ENCODE measurements at places on chromosomes 6 and 20.

GRCh38 chr20:64230461-64231145 lies 24.9 kb upstream of the PCMTD2 start:
- no peak for DNase-seq

- DNase-seq: no peak
Measured at GRCh38 chr6:61622601-61623000, 663.4 kb downstream of the KHDRBS2 start.

- no peak for DNase-seq
Measured at GRCh38 chr20:61220131-61220530, 31.9 kb upstream of the CDH4 start.

DNA sequence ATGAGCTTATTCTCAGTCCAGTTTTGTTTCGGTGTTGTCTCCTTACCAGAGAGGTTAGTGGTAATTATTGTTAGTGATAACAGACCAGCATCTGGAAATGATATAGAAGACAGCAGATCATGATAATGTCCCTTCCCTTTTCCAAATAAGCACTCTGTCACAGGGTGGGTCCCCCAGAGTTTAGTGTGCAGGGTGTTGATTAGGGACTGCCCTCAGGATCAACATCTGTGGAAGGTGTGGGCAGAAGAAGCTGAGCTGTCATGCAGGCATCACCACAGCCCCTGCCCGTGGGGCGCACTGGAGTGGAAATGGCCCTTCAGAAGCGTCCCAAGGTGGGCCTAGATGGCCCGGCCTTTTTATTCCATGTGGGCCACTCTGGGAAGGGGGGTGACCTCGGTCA lies 67.6 kb upstream of the DTNBP1 start:
- DNase-seq: no peak

DNA sequence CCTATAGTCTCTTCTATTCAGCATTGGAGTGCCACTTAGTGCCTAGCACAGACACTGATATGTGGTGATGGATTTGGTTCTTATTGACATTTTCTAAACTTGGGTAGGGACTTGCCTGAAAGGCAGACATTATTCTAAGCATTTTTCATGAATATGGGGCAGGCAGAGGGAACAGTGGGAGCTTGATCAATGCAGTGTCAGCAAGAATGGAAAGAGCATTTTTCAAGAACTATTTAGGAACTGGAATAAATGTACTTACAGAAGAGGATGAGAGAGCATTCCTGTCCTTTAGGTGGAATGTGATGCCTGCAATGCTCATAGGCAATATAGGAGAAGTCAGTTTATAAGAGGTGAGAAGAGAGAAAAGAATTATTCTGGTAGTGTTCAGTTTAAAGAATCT lies 26.2 kb downstream of the DEFB114 start:
- no peak for DNase-seq

DNA sequence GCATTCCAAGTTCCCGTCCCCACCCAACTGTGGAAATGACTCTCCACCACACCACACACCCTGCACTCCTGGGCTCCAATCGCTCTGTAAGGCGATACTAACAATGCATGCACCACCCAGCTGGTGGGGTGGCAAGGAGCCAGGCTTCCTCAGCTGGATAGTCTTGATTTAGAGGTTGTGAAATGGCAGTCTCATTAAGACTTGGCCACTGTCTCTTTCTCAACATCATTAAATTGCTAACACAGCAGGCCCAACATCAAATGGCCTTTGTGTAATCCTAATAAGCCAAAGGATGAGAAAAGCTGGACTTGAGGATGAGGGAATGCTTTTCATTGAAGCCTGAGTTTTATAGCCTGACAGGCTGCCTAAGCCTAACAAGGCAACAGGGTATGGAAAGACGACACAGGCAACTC lies 223.7 kb downstream of the GMDS start:
- DNase-seq: no peak

GRCh38 chr6:165627366-165627765 lies 35.7 kb downstream of the PDE10A start:
- no peak for DNase-seq

DNA sequence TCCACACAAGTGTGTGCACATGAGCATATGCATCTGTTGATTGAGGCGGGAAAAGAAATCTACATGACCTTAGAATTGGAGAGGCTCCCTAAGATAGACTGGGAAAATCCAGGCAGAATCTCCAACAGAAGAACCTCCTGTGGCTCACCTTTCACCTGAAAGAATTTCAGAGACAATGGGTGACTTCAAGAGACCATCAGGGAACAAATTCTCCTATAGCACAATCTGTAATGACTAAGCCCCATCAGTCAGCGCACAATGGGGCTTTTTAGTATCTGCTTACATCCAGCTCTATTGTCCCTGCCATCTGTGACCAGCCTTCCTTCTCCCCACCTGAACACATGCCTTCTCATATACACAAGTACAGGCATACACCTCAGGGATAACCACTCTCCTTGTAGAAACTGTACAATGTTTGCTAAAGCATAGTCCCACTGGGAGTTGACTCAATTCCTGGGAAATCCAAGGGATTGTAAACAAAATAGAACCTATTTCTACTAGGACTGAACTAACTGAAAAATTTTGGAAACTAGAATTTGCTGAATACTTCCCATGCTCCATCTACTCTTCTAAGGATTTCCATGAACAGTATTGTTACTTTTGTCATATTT lies 150.8 kb upstream of the STXBP5 start:
- DNase-seq: no peak

- no peak for DNase-seq
Measured at GRCh38 chr20:13013411-13013810, 4.6 kb downstream of the SPTLC3 start.

DNA sequence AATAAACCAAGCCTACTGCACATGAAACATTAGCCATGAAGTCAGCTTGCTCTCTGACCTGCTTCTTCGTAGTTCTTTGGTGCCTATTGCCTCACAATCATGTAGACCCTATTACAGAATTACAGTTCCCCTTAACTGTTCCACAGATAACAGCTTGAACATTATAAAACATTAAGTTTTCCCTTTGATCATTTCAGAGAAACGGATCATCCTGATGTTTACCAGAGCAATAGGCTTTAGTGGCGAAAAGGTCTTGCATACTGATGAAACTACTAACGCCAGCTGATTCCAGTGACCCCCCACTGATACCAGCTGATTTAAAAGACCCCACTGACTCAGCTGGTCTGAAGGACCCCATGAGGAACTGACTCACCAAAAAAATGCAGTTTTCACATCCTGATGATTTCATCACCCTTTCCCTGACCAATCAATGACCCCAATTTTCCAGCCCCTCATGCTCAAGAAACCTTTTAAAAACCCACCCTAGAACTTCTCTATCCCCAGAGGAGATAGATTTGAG lies 39.4 kb upstream of the MLIP start:
- DNase-seq: no peak

DNA sequence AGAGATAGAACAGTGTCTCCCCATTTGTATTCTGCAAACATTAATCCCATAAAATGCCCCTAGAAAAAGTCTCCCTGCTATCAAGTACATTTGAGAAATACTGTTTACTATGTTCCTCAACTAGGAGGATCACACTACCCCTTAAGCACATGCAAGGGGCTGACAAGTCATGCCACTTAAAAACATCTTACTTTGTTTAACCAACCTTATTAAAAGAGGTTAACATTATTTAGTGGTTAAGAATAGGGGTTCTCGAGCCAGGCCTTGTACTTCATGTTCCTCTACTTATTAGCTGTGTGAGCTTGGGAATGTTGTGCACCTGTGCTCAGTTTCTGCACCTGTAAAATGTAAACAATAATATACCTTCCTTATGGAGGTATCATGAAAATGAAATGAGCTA lies 113.7 kb downstream of the UBE3D start:
- DNase-seq: no peak

- DNase-seq: no peak
Measured at GRCh38 chr6:26440977-26441358, 664 bp downstream of the BTN3A3 start.

DNA sequence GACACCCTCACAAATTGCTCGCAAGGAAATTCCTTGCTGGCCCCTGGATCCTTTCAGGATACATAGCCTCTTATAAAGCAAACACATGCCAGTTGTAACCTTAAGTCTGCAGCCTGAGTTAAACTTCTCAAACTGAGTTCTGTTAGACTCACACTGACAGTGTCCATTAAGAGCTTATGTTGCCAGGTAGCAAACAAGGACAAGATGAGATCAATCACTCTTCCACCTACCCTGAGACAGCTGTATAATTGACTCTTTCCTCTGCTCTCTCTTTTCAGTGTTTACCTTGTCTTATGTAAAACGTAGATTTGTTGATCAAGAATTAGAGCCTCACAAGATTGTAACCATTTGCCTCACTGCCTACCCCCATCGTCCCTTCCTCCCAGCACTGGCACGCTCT lies 359.8 kb downstream of the EPM2A start:
- no peak for DNase-seq

DNA sequence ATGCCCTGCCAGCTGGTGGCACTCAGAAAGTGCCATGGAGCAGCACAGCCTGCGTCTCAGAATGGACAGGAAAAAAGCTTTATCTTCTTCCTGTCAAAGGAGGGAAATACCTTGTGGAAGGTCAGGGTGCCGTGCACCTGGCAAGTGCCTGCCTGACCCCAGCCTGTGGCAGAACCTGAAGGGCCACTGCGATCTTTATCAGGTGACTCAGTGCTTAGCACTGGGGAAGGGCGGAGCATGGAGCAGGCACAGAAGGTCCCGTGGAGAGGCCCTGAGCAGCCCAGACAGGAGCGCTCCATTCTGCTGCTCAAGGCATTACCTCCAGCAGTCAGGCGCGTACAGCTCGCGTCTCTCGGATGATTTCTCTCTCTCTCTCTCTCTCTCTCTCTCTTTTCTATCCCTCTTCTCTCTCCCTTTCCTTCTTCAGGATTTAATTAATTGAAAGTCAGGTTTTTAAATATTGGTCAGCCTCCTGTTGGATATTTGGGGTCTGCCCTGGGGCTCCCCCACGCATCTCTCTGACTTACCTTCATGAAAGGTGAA lies 31.7 kb downstream of the FOXC1 start:
- no peak for DNase-seq

DNA sequence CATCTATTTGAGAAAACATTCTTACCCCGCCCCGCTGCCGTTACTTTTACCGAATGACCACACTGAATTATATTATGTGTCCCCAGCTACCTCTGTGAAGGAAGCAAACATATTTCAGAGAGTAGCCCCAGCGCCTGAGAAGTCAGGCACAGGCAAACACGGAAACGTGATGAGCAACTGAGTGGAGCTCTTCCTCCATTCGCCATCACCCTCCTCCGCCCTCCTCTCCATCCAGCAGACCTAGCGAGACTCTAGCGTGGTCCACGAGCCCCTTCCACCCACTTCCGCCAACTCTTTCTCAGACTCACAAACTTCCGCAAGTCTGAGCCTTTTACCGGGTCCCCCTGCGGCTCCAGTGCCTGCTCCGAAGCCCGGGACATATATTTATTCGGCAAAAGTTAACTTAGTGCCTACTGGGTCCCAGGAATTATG lies 582 bp downstream of the SNRPB start:
- no peak for DNase-seq

DNA sequence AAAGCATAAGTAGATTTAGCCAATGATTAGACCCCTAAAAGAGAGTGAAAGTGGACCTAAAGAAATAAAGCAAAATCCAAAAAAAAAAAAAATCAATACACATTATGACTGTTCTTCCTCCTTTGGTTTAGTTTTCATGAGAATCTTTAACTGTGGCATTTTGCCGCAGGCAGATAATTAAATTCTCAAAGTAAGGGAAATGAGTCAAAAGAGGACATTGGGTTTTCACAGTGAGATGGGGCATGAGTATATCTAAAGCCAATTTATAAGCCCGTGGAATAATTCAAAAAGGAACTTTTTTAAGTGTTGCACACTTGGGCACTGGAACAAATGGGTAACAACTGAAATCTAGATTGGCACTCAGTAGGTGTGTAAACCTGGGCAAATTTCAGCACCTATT lies 230.3 kb downstream of the PKHD1 start:
- DNase-seq: peak; percentile 49

- DNase-seq: no peak
Measured at GRCh38 chr20:52953020-52953419, 19.1 kb upstream of the TSHZ2 start.

GRCh38 chr6:35737413-35738211 lies 780 bp downstream of the ARMC12 start:
- DNase-seq: no peak

GRCh38 chr20:57947421-57948179 lies 237.8 kb upstream of the PMEPA1 start:
- no peak for DNase-seq

- no peak for DNase-seq
Measured at GRCh38 chr6:125631165-125631564, 118.3 kb upstream of the HEY2 start.

DNA sequence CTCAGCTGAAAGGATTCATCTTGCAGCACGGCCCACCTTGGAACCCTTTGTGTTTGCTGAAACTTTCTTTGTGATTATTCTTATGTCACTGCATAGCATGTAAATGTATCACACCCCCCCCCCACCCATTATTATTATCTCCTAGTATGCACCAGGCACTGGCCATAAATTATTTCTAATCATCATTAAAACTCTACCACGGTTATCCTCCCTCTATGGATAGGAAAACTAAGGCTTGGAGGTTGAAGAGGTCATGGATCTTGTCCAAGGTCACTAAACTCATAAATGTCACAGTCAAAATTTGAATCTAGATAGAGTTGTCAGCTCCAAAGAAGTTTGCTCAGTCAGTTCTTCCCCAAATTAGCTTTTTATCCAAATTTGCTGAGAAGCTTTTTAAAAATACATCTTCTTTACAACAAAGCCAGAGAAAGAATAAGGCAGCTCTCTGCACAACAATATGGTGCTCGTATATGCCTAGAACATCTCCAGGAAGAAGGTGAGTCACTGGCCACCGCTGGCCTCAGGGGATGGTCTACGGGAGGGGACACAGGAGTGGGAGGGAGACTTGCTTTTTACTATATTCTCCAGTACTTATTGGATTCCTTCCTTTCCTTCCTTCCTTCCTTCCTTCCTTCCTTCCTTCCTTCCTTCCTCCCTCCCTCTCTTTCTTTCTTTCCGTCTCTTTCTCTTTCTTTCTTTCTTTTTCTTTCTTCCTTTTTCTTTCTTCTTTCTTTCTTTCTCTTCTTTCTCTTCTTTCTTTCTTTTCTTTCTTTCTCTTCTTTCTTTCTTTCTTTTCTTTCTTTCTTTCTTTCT lies 134.5 kb downstream of the VEGFA start:
- no peak for DNase-seq

DNA sequence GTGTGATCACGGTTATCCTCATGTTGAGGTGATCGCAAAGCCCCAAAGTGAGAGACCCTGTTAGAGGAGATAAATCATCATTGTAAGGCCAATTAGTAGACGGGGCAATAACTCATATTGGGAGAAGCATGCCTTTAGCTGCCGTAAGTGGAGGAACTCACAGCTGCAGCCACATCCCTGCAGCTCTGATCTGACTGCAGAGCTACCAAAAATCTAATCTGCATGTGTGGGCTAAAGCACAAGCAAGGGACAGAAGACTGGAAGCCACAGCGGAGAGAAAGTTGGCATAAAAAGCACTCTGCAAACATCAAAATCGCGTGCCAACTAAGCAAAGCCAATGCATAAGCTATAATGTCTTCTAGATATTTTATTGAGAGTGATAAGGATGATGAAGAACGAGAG lies 79.8 kb downstream of the TBC1D7 start:
- DNase-seq: no peak

DNA sequence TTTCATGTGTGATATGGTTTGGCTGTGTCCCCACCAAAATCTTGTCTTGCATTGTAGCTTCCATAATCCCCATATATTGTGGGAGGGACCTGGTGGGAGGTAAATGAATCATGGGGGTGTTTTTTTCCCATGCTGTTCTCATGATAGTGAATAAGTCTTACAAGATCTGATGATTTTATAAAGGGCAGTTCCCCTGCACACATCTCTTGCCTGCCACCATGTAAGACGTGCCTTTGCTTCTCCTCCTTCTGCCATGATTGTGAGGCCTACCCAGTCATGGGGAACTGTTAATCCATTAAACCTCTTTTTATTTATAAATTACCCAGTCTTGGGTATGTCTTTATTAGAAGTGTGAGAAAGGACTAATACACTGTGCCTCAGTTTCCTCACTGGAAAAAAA lies 4.2 kb upstream of the IL22RA2 start:
- no peak for DNase-seq
